Tibial nerve (tissue), 4 donors: ENCODE measurements at places on chromosomes 3 and 15.

- DNase-seq = no peak
These were observed 84.4 kb downstream of the PLXNA1 start for GRCh38 chr3:127067116-127067910.

- DNase-seq = no peak
These were observed 489 bp upstream of the GALNT15 start for GRCh38 chr3:16174026-16174355.

- DNase-seq = no peak
These were observed 133.1 kb upstream of the PLXNA1 start for GRCh38 chr3:126849768-126850167.

DNA sequence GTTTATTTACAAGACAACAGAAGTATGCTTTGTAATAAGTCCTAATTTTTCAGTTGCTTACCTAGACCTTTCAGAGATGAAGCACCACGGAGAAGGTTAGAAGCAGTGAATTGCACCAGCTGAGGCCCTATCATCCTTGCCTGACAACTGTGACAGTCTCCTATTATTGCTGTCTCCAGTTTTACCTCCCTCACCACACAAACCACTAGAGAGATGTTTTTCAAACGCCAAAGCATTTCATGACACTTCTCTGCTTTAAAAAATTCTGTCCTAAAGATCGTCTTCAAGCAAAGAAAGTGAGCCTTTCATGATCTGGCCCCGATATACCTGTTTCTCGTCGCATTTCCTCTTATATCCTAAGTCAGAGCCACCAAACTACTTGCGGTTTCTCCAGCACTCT lies 72.3 kb upstream of the TSPAN3 start:
- DNase-seq = no peak

- DNase-seq = no peak
These were observed 42.5 kb downstream of the EPHB3 start for GRCh38 chr3:184604039-184604601.

GRCh38 chr3:125589547-125590122 lies 5.7 kb downstream of the OSBPL11 start:
- no peak for DNase-seq

DNA sequence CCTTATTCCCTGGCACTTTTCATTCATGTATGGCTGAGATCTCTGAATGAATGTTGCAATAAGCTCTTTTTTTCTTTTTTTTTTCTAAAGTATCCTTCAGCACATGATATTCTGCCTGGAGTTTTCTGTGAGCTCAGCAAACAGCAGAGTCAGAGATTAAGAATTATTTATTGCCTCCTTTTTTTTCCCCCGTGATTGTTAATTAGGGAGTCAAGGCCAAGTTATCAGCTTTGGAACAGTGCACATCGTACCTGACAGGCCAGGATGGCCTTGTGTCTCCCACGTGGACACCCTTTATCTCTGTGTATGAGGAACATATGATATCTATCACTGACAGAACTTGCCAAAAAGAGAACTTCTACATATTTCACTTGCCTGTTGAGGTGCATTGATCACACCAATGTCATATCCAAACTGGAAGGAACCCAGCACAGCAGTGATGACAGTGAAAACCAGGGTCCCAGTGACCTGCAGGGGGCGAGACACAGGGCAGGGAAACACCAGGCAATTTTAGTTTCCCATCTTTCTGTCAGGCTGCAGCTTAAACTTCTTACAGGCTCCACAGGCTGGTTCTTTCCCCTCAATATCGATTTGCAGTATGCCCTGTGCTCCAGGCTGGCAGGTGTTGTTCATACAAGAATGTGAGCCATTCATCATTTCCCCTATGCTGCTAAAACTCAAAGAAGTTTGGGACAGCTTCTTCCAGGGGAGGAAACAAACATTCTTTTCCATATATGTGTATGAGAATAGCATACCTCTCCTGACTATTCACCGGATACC lies 8.2 kb downstream of the SLC2A2 start:
- no peak for DNase-seq

DNA sequence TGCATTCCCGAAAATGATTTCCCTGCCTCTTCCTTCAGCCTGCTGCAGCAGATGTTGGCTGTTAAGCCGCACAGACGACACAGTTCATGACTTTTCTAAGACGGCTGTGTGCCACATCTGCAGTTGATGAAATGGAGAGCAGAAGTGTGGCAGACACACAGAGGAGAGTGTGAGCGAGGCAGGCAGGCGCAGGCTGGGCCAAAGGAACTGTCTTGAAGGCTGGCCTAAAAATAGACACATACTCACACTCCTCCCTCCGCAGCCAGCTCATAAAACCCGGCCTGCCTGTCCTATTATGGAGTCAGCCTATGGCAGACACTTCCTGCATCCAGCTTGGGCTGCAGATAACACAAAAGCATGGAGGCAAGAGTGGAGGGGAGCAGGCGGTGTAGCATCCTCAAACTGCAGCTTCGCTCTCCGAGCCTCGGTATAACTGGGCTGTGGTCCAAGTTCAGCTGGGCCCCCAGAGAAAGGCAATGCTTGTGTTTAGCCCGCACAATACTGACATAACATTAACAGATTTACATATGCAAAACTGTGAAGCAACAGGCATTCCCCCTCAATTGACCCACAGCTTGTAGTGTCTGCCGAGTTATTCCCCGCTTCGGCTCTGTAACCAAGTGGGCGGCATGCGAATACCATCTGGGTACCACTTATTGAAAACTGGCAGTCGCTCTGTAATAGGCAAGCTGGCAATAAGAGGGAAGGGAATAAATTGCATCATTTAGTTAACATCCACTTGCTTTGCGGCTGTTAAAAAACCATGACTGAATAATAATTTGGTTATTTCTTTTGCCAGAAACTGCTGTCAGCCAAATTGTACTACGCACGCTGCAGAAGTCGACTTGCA lies 40.8 kb downstream of the FOXP1 start:
- peak; percentile 60 for DNase-seq

DNA sequence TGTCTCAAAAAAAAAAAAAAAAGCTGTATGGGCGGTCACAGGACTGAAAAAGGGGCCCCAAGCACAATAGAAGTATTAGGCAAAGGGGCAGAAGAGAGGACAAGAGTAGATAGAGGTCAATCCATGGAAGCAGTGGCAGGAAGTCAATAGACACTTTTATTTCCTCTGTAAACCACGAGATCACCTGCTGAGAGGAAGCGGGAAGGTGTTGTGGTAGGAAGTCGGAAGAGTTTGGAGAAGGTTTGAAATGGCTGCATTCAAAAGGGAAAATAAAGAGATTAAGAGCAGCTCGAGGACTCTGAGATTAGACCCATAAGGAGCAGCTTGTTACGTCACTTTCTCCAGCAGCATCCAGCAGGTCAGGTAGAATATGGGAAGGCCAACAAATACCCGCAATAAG lies 14.2 kb upstream of the ZNF148 start:
- DNase-seq = no peak

DNA sequence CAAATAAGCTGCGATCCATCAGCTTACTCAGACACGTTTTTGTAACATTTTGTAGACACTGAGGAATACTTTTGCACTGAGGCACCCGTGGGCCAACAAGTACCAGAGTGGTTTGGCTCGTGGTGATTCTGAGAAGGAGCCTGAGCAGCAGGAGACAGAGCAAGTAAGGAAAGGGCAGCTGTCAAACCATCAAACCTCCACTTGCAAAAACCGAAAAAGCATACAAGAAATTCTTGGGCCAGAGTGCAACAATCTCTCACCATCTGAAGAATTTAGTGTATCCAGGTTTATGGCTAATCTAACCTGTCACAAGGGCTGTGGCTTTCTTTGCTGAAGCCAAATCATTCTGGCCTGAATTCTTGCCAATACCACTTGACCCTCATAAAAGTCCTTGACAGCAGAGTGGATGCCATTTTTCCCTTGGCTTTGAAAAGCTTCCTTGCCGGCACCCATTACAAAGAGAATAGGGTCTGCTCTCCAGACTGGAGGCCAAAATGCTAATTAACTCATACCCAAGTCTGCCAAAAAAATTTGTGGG lies 56.7 kb downstream of the MYO1E start:
- no peak for DNase-seq

- no peak for DNase-seq
These were observed 6.9 kb downstream of the TSC22D2 start for GRCh38 chr3:150414959-150415358.

DNA sequence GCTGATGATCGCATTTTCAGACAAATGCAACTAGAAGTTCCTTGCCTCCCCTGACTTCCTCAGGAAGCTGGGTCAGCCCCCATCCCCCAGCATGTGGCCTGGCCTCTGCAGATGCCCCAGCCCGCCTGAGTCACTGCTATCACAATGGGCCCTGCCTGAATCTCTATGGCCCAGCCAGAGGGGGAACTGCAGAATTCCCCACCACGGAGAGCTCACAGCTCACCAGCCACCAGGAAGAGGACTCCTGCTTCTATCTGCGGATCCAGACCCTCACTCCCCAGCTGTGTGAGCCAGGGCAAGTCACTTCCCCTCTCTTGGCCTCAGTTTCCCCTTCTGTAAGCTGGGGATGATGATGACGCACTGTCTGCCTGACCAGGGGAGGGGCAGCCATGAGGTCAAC lies 6.9 kb downstream of the PLXND1 start:
- no peak for DNase-seq

GRCh38 chr15:67953299-67953698 lies 100.8 kb upstream of the PIAS1 start:
- no peak for DNase-seq

GRCh38 chr15:40353697-40354096 lies 2.9 kb downstream of the PHGR1 start:
- DNase-seq = no peak

GRCh38 chr3:106765342-106765741 lies 611.9 kb upstream of the CCDC54 start:
- no peak for DNase-seq

- no peak for DNase-seq
These were observed 459.6 kb downstream of the MECOM start for GRCh38 chr3:169203631-169204550.

- DNase-seq = no peak
These were observed 450.6 kb upstream of the TBL1XR1 start for GRCh38 chr3:177647876-177648275.

- DNase-seq = no peak
These were observed 67.0 kb upstream of the CADPS start for GRCh38 chr3:62942227-62942626.

DNA sequence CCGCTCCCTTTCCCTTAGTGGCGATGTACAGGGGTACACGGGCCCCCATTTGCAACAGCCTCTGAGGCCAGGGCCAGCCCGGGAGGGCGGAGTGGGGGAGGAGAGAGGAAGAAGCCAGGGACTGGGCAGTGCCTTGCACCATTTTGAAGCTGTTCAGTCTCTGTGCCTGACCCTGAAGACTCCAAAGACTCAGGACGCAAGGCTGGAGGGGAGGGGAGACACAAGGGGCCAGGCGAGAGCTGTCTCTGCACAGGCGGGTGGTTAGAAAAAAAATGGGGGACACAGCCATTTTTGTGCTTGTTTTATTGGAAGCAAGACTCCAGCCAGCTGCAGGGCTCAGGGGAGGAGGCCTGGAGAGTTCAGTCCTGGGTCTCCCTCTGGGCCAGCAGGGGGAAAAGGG lies 1.6 kb downstream of the RPP25 start:
- DNase-seq = no peak

- no peak for DNase-seq
These were observed 16.5 kb downstream of the HPS3 start for GRCh38 chr3:149145974-149146373.
